ENCODE measurements at places on chromosomes 3 and 15.

DNA sequence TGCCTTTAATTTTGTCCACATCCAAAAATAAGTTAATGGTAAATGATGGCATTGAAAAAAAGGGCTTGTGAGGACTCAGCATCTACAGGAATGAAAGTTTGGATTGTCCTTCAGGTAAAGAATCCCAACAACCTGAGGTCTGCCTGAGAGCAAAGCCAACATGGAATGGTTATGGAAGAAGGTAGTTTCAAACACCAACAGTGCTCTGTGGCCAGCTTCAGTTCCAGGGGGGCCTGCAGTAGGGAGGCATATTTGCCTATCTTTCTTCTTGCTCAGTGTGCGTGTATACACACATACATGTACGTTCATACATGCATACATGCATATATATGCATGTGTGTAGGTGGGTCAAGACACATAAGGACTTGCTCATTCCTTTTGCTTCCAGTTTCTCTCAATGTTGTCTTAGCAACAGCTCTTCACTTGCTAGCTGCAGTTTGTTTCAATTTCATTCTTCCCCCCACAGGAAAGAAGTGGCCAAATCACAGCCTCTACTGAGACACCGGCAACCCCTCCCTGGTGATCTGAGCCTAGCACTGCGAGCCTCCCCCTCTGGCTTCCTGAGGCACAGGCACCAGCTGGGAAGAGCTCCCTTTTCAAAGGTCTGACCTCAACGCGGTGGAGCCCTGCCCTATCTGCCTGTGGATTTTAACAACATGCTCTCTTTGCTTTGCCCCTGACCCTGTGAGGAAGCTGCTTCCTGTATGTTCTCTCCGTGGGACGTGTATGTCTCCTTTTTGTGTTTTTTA, 146.2 kb downstream of the KLF13 start:
- DNase-seq = no peak

DNA sequence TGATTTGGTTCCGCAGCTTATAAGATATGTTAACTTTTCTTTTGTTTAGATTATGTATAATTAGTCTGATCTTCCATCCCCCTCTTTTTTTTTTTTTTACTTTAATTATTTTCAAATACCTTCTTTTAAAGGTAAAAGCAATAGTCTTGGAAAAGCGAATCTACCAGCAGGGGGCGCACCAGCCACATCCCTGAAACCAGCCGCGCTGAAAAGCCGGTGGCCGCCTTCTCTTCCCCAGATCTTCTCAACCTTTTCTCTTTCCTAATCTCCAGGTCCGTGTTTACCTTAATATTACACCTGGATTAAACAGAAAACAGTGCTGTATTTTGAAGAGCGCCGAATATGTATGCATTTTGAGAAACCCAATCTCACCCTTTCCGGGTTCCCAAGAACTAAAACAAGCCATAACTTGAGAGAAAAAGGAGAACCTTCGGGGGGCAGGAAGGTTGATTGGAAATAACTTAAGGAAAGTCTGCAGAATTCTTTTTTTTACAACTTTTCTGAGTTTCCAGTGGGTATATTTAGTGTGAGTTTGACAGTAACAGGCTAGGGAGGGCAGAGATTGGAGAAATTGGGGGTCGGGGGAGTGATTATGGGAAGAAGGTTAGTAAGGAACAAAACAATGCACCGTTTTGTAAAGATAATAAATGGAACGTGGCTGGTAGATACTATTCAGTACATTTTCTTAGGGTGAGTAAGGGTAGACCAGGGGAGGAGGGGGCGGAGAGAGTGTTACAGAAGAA, 2.0 kb upstream of the SOX2 start:
- DNase-seq = peak; percentile 39

- DNase-seq = no peak
These were observed 148.6 kb downstream of the CNTN3 start for GRCh38 chr3:74465715-74466410.

DNA sequence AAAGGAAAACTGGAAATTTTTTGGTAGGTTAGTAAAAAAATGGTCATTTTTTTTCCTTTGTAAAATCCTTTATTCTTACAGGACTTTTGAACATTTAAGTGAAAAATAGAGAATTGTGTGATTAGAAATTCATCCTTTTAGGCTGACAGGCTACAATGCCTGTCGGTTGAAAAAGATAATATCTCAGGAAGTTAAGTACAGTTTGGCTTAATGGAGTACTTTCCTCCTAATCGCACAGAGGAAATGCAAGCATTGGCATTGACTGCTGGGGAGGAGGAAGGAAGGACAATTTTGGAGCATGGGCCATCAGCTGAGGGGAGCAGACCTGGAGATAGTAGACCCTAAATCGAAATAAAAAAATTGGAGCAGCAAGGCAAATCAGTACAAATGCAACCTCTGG, 135.1 kb upstream of the ICE2 start:
- DNase-seq = no peak

DNA sequence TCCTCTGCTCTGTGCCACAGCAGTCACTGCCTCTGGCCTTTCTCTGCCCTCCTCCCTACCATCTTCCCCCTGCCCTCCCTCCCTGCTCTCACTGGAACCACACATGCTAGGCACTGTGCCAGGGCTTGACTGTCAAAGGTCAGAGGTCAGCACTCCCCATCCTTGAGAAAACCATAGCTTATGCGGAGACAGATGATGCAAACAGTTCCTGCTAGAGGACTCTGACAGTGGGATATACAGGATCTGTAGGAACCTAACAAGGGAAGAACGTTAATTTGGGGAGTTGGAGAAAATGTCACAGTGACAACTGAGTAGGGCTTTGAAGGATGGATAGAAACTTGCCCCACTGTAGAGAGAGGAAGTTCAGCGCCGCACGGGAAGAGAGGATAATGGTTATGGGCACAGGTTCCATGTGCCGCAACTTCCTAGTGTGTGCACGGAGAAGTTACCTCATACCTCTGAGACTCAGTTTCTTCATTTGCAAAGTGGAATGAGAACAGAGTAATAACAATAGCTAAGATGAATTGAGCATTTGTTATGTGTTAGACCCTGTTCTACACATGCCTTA, 29.3 kb upstream of the XYLB start:
- DNase-seq = no peak

GRCh38 chr3:32992310-32992686, 40.9 kb downstream of the CCR4 start:
- no peak for DNase-seq

- DNase-seq = no peak
These were observed 19.4 kb downstream of the NEK10 start for GRCh38 chr3:27349832-27350231.

DNA sequence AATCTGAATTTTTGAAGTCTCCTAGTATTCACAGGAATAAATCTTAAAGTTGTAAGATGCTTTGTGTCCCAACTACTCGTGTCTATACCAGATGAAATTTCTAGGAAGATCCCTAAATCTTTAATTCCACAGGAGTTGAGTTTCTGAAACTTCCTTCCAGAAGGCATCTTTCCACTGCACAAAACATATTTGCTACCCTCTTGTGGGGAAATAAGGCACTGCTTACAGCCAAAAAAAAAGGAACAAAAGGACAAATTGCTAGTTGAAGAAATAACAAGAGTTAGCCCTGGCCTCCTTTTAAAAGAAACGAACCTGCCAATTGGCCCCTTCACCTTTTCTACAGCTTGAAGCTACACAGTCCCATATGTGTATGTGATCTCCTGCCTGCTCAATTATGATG, 54.0 kb downstream of the TAFA4 start:
- no peak for DNase-seq

DNA sequence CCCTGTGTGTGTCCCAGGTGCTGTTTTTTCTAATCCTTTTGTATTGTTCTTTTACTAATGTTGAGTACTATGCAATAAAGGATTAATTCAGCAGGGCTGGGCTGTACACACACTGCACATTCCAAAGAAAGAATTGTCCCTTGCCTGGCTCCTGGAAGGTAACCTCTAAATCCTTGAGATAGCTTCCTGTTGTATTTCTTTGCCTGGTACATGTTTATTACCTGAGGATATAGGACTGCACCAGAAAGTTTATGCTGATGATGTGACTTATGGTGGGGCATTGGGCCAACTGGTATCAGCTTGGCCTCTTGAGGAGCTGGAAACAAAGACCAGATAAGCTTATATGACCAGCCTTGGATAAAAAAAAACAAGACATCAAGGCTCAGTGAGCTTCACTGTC, 26.6 kb upstream of the FAN1 start:
- no peak for DNase-seq

DNA sequence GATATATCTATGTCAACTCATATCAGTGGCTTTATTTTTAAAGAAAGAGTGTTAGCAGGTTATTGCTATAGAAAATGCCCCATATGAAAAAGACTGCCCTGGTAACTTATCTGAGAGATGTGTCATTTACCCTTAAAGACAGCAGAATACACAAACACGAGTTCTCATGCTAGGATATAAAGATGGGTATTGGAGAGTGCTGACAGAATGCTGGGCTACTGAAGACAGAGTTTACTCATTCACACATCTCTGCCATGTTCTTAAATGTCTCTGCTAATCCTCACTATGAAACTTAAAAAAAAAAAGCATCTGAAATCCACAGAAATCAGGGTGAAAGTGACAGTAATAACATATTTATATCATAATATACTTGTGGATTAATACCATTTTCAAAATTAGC, 126.7 kb downstream of the FOXP1 start:
- DNase-seq = no peak

GRCh38 chr3:122577409-122578031, at the start of gene PARP15:
Gene PARP15, plus strand, starts transcription at chr3:122577650. Its CDS starts 18 bp downstream, at chr3:122577668.
- DNase-seq = peak; percentile 24

- no peak for DNase-seq
These were observed 748.6 kb upstream of the GBE1 start for GRCh38 chr3:82509951-82510603.

DNA sequence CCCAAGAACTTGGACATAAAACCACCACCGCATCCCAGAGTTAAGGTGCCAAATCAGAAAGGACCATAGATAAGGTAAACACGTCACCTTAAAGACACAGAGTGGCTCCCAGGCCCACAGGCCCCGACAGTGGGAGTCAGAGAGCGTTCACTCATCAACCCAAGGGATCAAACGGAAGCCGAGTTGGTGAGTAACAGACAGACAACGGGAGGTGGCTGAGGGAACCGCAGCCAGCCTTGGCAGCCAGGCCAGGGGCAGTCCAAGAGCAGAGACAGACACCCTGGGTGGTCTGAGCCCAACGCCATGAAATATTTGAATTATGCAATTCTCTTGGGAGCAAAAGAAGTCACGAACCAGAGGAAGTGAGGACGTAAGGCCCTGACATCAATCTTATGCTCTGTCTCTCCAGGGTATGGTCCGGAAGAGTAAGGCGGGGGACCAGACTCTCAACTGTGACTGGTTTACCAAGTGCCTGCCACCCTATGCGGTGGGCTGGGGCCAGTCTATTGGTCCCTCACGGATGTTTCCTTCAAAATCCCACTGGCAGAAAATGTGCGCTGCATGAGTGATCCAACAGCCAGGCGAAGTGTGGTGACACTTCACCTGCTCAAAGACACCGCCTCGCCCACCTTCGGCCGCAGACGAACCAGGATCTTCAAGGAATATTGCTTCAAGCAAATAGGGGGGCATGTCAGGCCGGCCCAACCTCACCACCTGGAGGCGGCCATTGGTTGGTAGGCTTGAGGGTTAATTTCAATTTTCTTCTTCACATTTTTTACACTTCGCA, 34.3 kb downstream of the TMEM44 start:
- no peak for DNase-seq

DNA sequence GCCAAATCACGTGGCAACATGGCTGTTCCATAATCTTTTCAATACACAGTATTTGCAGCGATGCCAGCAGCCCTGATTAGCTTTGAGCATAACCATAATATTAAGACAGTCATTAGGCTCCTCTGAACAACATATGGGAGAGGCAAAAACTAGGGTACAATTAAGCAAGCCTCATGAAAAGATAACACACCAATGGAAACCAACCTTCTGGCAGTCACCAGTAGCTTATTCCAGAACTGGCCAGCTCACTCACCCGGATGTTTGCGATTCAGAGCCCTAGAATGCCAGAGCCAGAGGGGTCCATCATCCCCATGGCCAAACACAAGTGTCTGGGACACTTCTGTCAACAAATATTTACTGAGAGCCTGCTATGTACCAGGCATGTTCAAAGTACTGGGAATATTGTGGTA, 48.8 kb upstream of the PLXND1 start:
- no peak for DNase-seq

GRCh38 chr3:191355406-191355805, 25.1 kb upstream of the UTS2B start:
- no peak for DNase-seq

All from stimulated activated CD4-positive, alpha-beta T cell treated with anti-CD3 and anti-CD28 coated beads, TNF-alpha, amount 100 ng/mL, for 24 hours (primary cell).